DMS53 (cell line): ENCODE measurements at places on chromosomes 2 and 18.

DNA sequence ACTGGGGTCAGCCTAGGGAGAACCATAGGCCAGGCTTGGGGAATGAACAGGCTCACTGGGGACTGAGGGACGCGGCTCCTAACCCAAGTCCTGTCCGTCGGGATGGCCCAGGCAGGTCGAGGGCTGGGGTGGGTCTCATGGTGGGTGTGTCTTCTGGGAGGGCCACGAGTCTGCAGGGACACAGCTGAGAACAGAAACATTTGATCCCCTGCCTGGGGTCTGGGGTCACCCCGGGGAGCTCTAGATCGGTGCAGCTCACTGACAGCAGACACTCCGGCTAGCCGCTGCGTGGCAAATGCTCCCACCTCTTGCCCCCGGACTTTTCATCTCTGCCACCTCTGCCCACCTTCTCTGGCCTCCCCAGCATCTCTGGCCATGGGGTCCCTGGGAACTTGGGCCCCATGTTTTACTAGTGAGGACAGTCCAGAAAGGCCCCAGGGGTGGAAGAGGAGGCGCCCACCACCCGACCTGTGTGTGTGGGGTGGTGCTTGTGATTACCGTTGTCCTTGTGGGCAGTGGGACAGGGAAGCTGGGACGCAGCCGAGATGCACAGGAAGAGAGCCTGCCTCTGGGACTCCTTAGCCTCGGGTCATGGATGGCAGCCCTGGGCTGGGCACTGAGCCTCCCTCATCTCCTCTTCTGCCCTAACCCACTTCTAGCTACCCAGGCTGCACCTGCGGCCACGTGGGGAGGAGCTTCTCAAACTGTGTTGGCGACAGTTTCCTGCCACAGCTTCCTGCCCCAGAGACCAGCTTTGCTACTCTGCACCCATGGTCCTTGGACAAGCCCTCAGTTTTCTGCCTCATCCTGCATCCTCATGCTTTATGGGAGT lies 4.9 kb downstream of the ZAP70 start:
- DNase-seq, result no peak

DNA sequence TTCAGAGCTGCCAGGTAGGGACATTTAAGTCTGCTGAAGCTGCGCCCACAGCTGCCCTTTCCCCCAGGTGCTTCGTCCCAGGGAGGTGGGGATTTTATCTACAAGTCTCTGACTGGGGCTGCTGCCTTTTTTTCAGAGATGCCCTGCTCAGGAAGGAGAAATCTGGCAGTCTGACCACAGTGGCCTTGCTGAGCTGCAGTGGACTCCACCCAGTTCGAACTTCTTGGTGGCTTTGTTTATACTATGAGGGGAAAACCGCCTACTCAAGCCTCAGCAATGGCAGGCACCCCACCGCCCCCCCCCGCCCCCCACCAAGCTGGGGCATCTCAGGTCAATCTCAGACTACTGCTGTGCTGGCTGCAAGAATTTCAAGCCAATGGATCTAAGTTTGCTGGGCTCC lies 458.1 kb upstream of the RAB12 start:
- DNase-seq, result no peak

GRCh38 chr18:46388286-46388685 lies 268.7 kb downstream of the LOXHD1 start:
- DNase-seq, result no peak

- DNase-seq, result peak; percentile 79
These were observed 1.0 kb upstream of the LDLRAD4 start for GRCh38 chr18:13217466-13217961.

- DNase-seq, result no peak
These were observed 33.9 kb downstream of the ST3GAL5 start for GRCh38 chr2:85854897-85855296.

GRCh38 chr18:11324510-11324909 lies 175.1 kb upstream of the PIEZO2 start:
- no peak for DNase-seq
